ENCODE measurements at places on chromosomes 6 and 20.

DNA sequence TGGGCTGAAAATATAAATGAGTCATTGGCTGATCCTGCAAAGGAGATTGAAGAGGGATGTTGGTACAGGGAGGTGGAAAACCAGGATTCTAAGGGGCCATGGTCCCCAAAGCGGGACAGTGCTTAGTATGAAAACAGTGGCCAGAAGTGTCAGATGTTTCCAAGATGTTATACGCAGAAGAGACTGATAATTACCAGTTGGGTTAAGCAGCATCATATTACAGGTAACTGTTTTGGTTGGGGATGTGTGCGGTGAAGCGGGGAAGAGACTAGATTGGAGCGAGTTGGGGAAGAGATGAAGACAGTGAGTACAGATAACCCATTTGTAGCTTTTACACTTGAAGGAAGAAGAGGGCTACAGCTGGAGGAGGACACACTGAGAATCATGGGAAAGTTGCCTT lies 80.8 kb downstream of the PLEKHG1 start:
- no peak for DNase-seq

- DNase-seq, result no peak
These were observed 82.4 kb downstream of the PPP1R3G start for GRCh38 chr6:5167501-5167900.

- no peak for DNase-seq
These were observed 171.3 kb upstream of the AGPAT4 start for GRCh38 chr6:161445021-161445799.

DNA sequence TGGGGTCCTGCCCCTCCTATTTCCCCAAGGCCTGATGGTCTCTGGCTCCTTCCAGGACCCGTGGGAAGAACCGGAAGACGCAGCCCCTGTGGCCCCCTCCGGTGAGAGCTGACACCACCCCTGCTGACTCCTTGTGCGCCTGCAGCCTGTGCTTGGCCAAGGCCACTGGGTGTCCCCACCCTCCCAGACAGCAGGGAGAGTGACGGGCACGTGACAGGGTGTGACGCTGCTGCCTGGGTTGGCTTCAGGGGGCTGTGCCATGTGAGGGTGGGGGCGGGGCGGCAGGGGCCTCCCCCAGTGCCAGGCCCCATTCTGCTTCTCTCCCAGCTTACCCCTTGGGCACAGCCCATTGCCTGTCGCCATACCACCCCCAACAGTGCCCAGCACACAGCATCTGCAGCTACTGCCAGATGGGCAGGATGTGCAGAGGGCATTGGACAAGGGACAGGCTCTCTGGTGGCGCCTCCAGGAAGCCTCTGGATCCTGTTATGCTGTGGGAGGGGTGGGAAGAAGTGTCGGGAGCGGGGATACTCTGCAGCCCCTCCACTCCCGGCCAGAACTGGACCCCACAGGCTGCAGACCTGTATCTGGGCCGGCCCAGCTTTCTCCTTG lies 2.9 kb downstream of the BIRC7 start:
- DNase-seq, result no peak

GRCh38 chr6:156919370-156919769 lies 142.2 kb downstream of the ARID1B start:
- DNase-seq, result no peak

GRCh38 chr20:433300-433975 lies 25.3 kb downstream of the RBCK1 start:
- no peak for DNase-seq

GRCh38 chr6:133945158-133945557 lies 7.9 kb upstream of the TBPL1 start:
- no peak for DNase-seq

- no peak for DNase-seq
These were observed 64.6 kb downstream of the RWDD2A start for GRCh38 chr6:83257791-83258190.

- no peak for DNase-seq
These were observed 371.6 kb downstream of the BCKDHB start for GRCh38 chr6:80478030-80478429.

DNA sequence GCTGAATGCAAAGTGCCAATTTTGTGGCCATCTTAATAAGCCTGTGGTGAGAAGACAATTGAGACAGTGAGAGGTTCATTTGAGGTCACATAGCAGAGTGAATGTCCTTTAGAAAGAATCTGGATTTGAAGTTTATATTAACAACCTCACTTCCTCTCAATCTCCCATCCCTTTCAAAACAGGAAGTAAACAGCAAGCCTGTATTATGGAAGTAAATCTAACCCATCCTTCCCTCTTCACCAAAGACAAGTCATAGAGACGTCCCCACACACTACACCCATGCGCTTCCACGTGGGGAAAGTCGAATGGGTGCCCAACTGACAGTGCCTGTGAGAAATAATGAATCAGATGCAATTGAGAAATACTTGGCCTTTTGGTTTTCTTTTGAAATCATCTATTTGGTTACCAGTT lies 28.8 kb upstream of the CCND3 start:
- DNase-seq, result no peak

GRCh38 chr20:63179687-63180568 lies 36.0 kb downstream of the YTHDF1 start:
- no peak for DNase-seq

DNA sequence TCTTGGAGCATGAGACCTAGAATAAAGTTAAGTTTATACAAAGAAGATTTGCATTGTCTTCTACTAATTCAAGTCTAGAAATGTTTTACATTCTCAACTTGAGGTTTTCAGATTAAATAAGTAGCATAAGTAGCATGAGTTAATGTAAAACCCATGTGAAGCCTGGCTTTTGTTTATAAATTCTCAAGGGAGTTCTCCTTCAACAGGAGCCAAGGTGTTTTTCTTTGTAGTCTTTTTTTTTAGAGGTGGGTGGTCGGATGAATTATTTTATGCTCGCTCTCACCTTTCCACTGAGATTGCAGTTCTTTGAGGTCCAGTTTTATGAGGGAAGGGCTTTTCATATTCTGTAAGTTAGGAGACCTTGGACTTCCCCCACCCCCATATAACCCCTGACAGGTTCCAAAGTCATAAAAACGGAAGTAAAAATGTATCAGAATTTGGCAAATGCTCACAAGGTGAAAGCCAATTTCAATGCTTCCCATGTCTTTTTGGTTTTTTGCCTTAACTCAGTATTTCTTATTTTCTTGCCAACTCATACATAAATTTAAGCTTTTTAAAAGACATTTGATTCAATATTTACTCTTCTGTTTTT lies 244.3 kb upstream of the ASCC3 start:
- no peak for DNase-seq

GRCh38 chr6:100258752-100259151 lies 206.0 kb downstream of the SIM1 start:
- no peak for DNase-seq

DNA sequence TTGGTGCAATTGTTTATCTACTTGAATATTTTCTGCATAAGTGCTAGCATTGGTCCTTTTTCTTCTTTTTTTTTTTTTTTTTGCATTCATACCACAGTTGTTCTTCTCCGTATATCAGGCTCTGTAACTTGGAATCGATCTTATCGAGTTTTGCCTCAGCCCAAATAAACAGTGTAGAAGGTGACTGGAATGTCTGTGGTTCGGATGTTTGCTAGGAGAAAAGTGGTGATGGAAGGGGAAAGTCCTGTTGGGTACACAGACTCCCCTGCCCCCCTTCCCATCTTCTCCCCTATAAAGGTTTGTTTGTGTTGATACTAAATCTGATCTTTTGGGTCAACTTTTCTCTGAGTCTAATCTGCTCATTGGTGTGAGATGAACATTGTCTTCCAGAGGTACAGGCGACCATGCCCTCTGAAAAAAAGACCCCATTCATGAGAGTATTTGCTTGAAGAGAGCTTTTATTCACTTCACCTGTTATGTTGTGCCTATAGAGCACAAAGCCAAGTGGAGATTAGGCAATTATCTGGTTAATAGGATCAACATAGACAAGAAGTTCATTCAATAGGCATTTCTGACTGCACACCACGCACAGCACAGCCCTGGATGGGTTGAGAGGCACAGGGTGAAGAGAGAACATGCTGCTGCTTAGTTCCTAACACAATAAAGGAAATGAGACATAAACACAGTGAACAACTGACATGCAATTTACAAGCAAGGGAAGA lies 620.0 kb downstream of the PKHD1 start:
- DNase-seq, result no peak

DNA sequence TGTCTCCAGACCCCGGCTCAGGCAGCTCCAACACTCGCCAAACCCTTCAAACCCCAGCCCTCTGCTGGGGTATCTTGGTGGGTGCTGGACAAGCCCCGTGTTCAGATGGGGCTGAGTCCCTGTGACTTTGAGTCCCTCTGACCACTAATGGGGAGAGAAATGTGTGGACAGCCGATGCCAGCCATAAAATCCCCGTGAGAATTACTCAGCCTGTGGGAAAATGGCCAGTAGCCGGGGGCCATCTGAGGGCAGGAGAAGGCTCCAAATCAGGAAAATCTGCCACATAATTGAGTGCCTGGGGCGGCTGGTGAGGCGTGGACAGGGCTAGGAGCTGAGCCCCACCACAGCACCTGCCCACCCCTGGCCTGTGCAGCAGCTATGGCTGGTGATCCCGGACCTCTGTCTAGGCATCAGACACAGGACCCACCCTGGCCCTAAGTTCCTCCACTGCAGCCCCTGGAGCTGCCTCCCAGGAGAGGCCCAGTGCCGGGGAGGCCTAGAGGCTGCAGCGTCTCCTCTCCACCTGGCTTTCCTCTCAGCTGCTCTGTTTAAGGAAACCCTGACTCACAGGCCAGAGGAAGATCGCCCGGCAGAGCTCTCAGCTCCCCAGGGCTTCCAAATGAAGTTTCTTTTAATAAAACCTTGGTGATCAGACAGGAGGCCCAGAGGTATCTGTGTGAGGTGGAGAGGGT lies 53.7 kb upstream of the SLCO4A1 start:
- no peak for DNase-seq

- DNase-seq, result no peak
These were observed 69.5 kb downstream of the FOXO3 start for GRCh38 chr6:108630050-108630714.

GRCh38 chr6:168648240-168649125 lies 207.5 kb downstream of the SMOC2 start:
- no peak for DNase-seq

DNA sequence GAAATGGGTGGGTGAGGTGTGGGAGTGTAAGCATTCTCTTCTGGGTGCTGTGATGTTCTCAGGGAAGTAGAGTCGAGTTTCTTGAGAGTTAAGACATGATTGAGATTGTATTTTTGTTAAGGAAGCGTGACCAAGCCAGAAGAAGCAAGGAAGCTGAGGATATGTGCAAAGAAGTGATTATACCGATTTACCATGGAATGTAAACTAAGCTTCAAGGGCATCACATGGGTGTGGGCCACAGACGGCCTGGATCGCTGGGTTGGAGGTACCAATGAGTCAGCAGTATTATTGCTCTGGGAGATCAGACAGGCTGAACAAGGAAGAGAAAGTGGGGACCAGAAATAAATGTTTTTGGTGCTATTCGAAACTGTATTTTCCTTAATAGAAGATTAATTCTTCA lies 184.1 kb upstream of the GMDS start:
- no peak for DNase-seq

GRCh38 chr6:17836293-17836692 lies 129.6 kb upstream of the NUP153 start:
- DNase-seq, result no peak

- DNase-seq, result no peak
These were observed 234.0 kb downstream of the PTPRT start for GRCh38 chr20:42955713-42956112.

GRCh38 chr20:22489626-22490286 lies 94.6 kb downstream of the FOXA2 start:
- no peak for DNase-seq

- DNase-seq, result no peak
These were observed 7.6 kb downstream of the CD24 start for GRCh38 chr6:106966671-106967640.

Data from memory B cell (primary cell).